Fibroblast of mammary gland (primary cell): ENCODE measurements at places on chromosomes 12 and 14.

DNA sequence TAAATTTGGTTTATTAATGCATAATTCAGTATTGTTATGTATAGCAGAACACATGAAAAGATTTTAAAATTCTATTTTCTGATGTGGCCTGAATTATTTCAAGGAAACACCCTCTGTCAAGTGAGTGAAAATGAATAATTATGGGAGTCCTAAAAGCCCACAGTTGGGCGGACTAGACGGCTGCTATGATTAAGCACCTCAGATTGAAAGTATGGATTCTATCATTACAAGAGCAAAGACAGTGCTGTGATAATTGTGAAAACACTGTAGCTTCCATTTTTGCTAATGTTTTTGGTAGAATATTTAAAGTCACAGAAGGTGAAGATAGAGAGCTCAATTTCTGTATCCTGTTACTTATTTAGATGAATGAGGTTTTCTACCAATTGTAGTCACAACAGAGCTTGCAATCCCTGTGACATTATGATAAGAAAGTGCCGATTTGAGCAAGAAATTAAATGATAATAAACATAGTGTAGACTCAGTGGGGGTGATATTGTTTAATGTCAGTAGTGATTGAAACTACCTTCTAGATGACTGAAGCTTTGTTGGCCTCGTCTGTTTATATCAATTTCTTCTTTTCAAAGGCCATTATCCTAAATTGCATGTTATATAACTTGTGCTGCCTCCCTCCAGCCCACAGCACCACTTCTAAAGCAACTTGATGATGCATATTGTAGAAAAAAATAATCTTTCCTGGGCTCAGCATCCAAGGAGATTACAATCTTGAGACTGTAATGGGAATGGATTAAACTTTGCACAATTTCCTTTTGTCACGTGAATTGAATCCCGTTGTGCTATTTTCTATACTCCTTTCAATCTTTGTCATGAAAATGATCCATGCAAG lies 359.8 kb downstream of the BTG1 start:
- DNase-seq = no peak

- no peak for DNase-seq
Measured at GRCh38 chr14:53462931-53463778, 310.0 kb upstream of the DDHD1 start.

DNA sequence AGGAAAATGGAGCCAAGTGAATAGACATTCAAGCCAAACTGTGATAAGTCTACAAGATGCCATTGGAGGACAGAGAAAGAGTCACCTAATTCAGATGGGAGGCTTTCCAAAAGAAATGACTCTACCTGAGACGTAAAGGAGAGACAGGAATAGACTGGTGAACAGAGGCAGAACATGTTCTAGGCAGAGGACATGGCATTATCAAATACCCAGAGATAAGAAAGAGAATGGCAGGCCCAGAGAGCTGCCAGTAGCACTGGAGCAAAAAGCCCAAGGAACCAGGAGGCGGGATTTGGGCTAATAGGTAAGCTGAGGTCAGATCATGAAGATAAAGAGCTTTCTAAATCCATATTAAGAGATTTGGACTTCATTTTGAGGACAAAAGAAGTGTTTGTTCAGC lies 207.1 kb downstream of the AKAP6 start:
- no peak for DNase-seq

DNA sequence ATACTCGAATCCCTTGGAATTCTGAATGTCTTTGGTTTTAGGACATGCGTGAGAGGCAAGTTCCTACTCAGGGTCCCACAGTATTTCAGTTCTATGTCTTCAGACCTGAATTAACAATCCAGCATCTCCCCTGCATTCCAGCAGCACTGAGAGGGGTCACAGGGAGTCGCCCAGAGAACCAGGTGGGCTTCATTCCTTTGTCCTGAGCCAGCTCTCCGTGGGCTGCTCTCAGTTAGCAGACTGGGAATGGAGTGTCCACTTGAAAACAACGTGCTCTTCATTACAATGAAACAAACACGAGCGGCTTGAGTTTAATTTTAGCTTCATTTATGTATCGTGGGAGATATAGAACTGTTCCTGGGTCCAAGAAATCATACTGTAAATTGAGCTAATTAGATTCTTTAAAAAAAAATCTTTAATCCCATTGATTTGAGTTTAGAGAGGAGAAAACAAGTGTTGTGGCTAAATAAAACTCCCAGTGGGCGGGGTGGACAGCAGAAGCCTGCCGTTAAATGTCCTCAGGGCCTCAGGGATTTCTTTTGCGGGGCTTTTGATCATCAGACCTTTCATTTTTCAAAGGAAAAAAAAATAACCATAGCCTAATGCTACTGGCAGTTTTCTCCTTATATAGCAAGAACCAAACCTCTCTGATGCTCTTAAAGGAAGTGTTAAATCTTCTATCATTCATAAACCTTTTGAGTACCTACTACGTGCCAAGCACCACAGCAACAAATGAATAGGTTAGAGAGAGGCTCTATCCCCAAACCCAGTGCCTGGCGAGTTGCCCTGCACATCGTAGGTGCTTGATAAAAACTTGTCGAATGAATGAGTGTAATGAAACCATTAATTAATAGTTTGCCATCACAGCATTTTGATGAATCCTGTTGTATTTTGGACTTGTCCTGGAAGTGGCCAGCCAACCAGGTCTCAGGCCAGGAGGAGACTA lies 140.4 kb downstream of the CHST11 start:
- DNase-seq = no peak

GRCh38 chr12:30286345-30286926 lies 409.2 kb downstream of the IPO8 start:
- peak; percentile 60 for DNase-seq

DNA sequence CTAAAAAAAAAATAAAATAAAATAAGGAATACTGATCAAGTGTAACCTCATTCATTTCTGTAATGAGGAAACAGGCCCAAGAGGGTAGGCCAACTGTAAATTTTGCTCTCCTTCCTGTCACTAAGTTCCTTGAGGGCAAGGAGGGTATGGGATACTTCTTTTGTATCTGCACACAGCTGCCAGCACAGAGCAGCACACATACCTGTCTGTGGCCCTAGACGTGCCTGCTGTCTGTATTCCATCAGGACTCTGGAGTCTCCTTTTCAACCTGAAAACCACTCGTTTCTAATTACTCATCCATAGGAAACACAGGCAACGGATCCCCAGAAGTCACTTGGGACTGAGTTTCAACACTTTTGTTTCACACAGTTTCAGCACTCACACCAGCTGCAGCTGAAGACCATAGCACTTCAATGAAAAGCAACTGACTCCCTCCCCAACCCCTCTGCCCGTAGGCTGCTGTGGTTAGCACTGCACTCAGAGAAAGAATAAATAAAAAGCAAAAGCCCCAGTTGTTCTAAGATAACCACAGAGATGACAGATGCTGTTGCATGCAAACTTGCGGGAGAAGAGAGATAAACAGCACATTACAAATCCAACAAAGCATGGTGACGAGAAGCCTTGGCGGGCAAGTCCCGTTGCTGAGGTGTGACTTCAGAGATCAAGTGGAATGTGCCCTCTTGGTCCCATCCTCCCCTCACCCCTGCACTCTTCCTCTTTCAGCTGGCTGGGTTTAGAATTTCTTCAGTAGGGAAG lies 24.9 kb downstream of the CRACR2A start:
- peak; percentile 82 for DNase-seq

DNA sequence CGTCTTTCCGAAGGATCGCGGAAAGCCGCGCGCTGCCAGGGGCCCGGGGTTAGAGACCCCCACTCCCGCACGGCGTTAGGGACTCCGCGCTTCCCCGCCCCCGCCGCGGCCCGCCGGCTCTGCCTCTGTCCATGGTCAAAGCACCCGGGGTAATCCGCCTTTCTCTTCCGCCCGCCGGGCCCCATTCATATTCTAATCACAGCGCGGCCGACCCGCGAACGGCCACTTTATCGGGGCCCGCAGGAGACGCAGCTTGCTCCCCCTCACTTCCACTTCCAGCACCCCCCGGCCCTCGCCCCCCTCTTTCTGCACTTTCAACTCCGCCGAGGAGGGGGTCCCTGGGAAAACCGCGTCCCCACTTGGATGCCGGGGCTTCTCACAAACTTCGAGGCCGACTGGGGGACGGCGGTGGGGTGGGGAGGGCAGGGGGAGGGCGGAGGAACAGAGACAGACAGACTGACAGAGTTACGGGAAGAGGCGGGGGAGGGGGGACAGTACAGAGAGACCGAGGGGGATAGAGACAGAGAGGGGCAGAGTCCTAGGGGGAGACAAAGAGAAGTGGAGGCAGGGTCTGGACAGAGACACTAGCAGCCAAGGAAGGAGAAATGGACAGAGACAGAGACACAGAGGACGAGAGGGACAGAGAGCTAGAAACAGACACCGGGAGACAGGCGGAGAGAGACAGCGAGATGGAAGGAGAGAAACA lies 1.1 kb upstream of the RFX4 start:
- DNase-seq = no peak

DNA sequence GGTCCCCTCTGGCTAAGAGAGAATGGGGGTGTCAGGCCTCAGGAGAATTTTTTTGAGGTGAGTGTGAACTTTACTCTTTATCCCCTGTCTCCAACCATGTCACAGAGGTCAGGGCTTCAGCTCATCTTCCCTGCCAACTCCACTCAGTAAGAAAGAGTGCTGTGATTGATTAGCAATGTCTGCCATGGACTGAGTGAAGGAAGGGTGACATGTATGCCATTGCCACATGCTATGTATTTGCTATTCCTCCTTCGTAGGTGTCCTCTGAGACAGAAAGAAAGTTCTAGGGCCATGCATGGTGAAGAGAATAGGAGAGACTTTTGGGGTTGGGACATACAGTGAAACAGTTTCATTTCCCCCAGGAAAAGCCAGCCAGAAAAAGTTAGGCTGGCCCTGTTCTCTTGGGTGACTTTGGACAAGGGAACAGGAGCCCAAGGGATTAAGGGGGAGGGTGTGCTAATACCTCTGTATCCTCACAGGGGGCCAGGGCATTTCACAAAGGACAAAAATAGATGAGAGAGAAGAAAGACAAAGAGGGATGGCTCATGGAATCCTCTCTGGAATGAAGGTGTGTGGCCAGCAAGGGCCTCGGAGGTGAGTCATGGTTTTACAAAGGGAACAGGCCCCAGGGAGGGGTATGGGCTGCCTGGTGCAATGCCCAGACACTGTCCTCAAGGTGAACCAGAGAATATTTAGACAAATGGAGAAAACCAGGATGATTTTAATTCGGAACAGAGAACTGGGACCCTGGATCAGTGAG lies 13.9 kb upstream of the MYL2 start:
- DNase-seq = no peak

GRCh38 chr12:77442633-77443032 lies 377.3 kb upstream of the E2F7 start:
- peak; percentile 52 for DNase-seq

DNA sequence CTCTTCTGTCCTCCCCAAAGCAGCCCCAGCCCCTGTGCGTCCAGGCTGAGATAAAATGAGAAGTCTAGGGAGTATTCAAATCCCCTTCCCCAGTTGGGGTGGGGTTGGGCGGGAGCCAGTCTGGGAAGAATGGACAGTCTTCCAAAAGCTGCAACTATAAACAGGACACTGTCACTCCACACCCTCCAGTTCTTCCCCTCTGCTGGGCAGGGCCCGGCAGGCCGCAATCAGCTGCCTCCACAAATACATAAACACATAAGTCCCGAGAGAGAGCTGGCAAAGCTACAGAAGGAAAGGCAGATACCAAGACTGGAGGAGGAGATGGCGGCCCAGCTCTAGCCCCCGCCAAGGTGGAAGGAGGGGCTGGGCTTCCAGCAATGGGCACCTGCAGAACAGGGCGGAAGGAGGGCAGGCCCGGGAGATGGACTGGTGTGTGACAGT lies 12.7 kb downstream of the LTBP2 start:
- DNase-seq = peak; percentile 51

DNA sequence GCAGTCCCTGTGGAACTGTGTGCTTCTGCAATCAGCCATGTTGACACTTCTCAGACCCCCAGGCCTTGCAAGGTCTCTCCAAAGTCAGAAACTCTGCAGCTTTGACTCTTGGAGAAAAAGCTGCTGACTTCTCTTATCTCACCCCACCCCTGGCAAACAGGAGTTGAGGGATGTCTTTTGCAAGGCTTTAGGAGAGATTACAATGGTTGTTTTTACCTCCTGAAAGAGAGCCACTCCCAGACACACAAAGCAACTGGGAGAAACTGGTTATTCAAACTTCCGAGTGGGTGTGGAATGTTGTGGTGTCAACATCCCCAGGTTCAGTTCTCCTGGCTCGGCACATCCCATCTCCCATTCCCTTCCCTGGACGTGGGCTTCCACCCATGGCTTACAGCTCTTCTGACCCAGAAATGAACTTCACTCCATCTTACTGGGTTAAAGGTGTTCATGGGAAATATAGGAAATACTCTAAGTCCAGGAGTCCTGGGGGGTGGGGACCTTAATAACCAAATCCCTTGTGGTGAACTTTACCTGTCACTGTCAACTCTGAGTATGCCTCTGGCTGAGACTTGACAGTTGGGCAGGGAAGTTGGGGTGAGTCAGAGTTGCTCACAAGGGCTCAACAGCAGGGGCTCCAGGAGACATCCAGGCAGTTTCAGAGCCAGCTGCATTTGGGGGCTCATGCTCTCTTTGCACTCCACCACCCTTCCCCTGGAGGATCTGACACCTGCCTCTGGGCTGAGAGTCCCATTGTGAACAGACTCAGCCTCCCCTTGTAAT lies 41.9 kb downstream of the CCDC177 start:
- no peak for DNase-seq

DNA sequence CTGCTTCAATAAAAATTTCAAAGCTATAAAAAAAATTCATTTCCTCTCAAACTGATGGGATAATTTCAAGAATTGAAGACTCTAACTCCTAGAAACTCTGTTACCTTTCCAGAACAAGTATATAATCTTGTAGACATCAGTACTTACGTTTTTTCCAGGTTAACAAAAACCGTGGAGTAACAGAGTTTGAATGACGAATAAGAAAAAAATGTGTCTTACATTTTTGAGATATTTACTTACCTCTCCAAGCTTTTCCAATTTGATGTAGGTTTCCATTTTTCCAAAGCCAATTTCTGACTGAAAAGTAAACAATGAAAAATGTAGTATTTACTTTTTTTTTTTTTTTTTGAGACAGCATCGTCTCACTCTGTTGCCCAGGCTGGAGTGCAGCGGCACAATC lies 100.2 kb downstream of the CDK17 start:
- no peak for DNase-seq

DNA sequence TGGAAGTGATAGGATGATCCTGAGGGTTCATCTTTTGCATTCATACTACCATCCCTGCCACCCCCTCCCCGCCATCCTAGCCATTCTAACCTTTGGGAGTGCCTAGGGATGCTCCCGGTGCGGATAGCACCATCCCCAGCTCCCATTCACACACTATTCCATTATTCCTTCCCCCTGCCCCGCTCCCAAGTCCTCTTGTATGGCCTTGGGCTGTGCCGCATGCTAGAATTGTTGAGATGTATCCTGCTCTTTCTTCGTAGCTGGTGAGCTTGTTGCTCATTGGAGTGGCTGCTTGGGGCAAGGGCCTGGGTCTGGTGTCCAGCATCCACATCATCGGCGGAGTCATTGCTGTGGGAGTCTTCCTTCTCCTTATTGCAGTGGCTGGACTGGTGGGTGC lies 644 bp downstream of the TSPAN31 start:
- DNase-seq = no peak

DNA sequence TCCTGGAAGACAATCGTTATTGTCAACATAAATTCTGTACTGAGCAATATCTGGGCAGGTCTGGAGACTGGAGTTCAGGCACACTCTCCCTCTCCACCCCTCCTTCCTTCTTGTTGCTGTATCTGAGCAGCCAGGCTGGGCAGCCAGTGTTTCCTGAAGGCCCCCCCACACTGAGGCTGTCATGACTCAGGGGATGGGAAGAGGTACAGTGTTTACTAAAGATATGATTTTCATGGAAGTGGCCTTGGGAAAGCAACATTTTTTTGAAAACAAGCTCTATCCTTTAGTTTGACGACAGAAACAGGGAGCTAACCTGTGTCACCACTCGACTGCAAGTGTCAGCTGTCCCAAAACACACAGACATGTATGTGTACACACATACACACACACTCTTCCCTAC lies 1485.4 kb upstream of the TMEM132C start:
- no peak for DNase-seq

- peak; percentile 15 for DNase-seq
Measured at GRCh38 chr12:81874586-81874985, 115.4 kb upstream of the PPFIA2 start.
